IMR-90 (cell line): ENCODE measurements at places on chromosomes 4 and X. TPM values are rescaled to one million over a fixed set of nuclear protein-coding genes. Genes with fewer than 3 reads are reported as not detected.

GRCh38 chr4:4532371-4533154 lies 9.3 kb downstream of the STX18 start:
- no peak for DNase-seq

DNA sequence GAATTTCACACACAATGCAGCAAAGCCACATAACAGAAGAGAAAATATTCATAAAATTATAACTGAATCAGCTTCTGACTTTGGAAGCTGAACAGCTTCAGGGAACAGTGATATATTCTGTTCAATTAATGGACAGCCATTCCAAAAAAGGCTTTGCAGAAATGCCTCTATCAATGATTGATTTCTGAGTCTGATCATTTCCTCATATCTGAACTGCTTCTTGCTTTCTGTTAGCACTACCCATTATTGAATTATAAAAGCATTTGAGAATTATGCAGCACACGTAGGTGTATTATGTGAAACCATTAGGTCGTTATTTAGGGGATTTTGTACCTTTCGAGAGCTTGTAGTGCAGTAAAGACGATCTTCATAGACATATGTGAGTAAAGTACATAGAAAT lies 159.6 kb downstream of the STIM2 start:
- DNase-seq, result no peak

DNA sequence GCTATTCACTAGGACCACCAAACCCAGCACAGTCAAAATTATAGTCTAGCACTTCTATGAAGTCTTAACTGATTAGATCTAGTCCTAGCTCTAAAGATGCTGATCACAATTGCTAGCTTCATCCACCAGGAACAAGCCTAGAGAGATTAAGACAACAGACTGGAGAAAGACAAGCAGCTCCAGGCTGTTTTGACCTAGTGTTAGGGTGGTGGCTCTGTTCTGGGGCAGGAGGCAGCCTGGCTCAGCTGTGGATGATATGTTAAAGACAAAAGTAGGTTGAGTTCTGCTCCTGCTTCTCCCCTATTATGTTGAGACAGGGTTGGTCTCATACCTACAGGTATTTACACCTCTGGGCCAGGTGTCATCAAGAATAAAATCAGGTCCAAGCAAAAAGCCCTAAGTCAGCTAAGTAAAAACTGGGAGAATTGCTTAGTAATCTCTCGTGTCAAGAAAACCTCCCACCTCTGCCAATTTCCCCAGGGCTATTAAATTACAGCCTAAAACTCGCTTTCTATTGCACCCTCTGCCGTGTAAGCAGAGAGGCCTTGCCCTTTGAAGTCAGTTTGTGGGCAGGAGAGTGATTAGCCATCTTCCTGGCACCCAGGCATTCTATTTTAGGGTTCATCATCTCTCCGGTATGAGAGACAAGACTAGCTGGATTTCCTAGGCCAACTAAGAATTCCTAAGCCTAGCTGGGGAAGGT lies 39.9 kb downstream of the RAB40AL start:
- DNase-seq, result peak; percentile 35

DNA sequence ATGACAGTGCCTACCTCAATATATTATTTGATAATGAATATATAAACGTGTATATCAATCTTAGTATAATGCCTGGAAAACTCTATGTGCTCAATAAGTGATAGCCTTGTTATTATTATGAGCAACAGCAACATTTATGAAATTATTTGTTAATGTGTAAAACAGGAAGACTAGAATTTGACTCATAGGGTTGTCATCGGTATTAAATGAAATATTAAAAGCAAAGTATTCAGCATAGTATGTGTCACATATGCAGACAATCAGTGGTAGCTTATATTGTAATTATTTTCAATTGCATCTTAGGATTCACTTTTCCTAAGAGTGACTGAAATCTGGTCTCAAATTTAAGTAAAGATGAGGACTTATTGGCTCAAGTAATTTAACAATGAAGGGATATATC lies 24.6 kb downstream of the SPANXD start:
- DNase-seq, result no peak

DNA sequence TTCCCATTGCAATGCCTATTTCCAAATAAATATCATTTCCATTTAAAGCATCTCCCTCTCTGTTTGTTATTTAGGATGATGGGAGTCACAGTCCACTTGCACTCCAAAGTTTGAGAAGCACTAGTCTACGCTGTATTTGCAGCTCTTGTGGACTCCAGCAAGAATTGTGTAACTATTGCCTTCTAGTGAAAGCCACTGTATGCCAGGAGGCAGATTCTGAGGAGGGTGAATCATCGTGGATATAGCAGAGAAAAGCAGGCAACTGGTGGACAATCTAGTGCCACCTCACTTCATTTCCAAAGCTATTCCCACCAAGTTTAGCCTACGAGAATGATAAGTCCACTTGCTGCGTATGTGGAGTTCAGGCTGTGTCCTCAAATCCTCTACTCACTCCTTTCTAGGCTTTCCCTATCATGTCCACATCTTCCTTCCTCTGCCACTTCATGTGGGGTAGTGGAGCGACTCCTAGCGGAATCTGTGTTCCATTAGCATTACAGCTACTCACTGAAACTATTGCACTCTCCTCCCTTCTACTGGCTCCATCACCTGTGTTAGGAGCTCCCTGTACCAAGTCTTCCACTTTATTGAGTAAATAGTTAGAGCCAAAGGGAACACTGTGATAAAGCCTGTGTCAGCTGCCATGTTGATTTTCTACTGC lies 501.8 kb upstream of the GALNT7 start:
- peak; percentile 22 for DNase-seq

- no peak for DNase-seq
Observed at GRCh38 chrX:131330735-131331134, 41.6 kb upstream of the IGSF1 start.

DNA sequence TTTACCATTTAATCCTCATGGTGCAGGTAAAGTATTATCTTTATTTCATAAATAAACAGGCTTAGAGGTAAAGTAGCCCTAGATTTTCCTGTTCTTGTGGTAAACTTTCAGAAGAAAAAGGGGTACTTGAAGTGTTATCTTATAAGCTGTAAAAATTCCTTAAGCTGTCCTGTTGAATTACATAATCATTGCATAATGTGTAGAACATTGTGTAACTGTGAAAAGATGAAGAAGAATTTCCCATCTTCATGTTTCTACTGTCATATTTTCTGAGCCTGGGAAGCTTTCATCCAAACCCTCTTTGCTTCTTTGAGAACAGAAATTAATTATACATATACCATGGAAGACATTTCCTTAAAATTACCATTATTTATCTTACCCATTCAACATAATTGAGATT lies 90.5 kb downstream of the ELOVL6 start:
- DNase-seq, result no peak

- no peak for DNase-seq
Observed at GRCh38 chr4:157655096-157655809, 434.7 kb downstream of the GRIA2 start.

- peak; percentile 37 for DNase-seq
Observed at GRCh38 chrX:29435396-29435795, 780.0 kb upstream of the MAGEB2 start.

Gene MUC7
- polyA plus RNA-seq, result not detected in 2 replicates

Gene ITM2A
- not detected in 2 replicates for polyA plus RNA-seq

Gene NLGN3
- 0.36 and 0.39 TPM in 2 replicates for polyA plus RNA-seq

Gene RHOH
- not detected in 2 replicates for polyA plus RNA-seq
